ENCODE measurements at places on chromosomes 2 and 18.

- H3K4me1 ChIP-seq = no peaks in the 10 kb centered on the region
- no peaks in the 10 kb centered on the region for H3K27me3 ChIP-seq
- no peak overlapping the region for H3K4me3 ChIP-seq
- DNase-seq = no peak
- H3K27ac ChIP-seq = no peak overlapping the region
Observed at GRCh38 chr2:206115026-206115578, 29.1 kb upstream of the INO80D start.

GRCh38 chr2:99255491-99256318 is at the start of gene LYG2:
TSS of gene LYG2 (minus strand) at chr2:99255666. CDS start at chr2:99254260, 1,406 bp downstream.
- no peak within 1 kb of the TSS for H3K4me3 ChIP-seq
- H3K27ac ChIP-seq = no peak within 1 kb of the TSS
- no peaks in the 10 kb centered on the region for H3K4me1 ChIP-seq
- no peak for DNase-seq

GRCh38 chr2:211875488-211875887 is 663.1 kb downstream of the ERBB4 start:
- no peaks in the 10 kb centered on the region for H3K4me1 ChIP-seq
- no peak overlapping the region for H3K27ac ChIP-seq
- no peaks in the 10 kb centered on the region for H3K36me3 ChIP-seq
- no peak overlapping the region for H3K4me3 ChIP-seq
- no peaks in the 10 kb centered on the region for H3K27me3 ChIP-seq

- no peak overlapping the region for H3K27ac ChIP-seq
- H3K4me1 ChIP-seq = no peaks in the 10 kb centered on the region
- H3K4me3 ChIP-seq = no peak overlapping the region
- H3K27me3 ChIP-seq = no peaks in the 10 kb centered on the region
- H3K36me3 ChIP-seq = no peaks in the 10 kb centered on the region
- DNase-seq = no peak
Observed at GRCh38 chr2:214184461-214184860, 226.4 kb upstream of the VWC2L start.

GRCh38 chr18:58860747-58861231 is 3.9 kb upstream of the ZNF532 start:
- H3K27me3 ChIP-seq = peaks cover 54% of the 10 kb centered on the region
- H3K36me3 ChIP-seq = peaks cover 3% of the 10 kb centered on the region
- peaks cover 4% of the 10 kb centered on the region for H3K4me1 ChIP-seq
- H3K4me3 ChIP-seq = no peak overlapping the region
- no peak overlapping the region for H3K27ac ChIP-seq

GRCh38 chr2:181004647-181005325 is 24.4 kb downstream of the UBE2E3 start:
- H3K36me3 ChIP-seq = no peaks in the 10 kb centered on the region
- no peak for DNase-seq
- no peaks in the 10 kb centered on the region for H3K27me3 ChIP-seq
- H3K4me1 ChIP-seq = no peaks in the 10 kb centered on the region
- H3K27ac ChIP-seq = no peak overlapping the region

GRCh38 chr2:12232876-12233275 is 483.9 kb upstream of the TRIB2 start:
- no peak overlapping the region for H3K27ac ChIP-seq
- H3K36me3 ChIP-seq = no peaks in the 10 kb centered on the region
- DNase-seq = no peak
- H3K4me3 ChIP-seq = no peak overlapping the region
- peaks cover 10% of the 10 kb centered on the region for H3K27me3 ChIP-seq

DNA sequence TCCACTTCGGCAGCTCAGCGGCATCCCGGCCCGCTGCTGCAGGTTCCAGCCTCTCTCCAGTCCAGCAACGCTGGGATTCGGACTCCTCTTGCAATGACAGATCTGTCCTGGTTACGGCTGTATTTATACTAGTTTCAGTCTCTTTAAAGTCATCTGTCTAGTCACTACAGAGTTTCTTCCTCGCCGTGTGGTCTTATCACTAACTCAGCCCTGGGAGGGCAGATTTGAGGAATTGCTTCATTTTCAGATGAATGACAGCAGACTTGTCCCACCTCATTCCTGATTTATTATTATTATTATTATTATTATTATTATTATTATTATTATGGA is 2.2 kb downstream of the KLHL29 start:
- peak overlapping the region; percentile 52 for H3K4me3 ChIP-seq
- DNase-seq = no peak
- no peaks in the 10 kb centered on the region for H3K36me3 ChIP-seq

- peaks cover 2% of the 10 kb centered on the region for H3K27me3 ChIP-seq
- no peak overlapping the region for H3K4me3 ChIP-seq
- H3K27ac ChIP-seq = no peak overlapping the region
Observed at GRCh38 chr2:108278631-108279030, 10.1 kb upstream of the SULT1C2 start.

DNA sequence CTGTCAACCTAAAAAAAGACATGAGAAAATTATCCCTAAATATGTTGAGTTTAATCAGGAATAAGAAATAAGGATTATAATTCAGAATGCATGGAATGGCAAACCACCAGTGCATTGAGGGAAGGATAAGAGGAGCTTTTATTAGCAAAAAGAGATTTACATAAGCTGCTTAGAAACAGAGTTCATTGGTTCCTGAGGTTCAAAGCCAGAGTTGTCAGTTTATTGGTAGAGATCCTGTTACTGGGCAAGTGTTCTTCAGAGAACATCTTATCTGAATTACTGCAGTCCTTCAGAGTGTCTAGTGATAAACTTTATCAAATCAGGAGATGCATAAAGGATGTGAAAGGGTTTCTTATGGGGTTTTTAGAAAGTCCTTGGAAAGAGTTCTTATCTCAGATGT is 76.0 kb upstream of the MEX3C start:
- no peak overlapping the region for H3K27ac ChIP-seq
- no peak overlapping the region for H3K4me3 ChIP-seq
- no peaks in the 10 kb centered on the region for H3K36me3 ChIP-seq
- no peak for DNase-seq

DNA sequence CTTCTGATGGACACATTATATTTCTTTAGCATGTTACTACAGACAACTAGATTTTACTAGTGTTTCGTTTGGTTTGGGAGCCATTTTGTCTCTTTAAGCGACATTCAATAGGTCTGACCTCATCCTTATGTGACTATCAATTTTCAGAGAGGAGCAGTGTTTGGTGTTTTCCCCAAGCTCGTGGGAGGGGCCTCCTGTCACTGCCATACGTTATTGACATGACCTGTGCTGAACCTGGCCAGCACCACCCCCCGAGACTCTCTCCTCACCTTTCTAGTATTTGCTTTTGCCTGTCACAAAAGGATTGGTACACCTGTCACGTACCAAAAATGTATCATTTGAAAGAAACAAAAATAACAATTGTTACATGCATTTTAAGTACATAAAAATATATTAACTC is 69.3 kb downstream of the PSMG2 start:
- H3K27me3 ChIP-seq = no peaks in the 10 kb centered on the region
- no peak overlapping the region for H3K4me3 ChIP-seq
- H3K36me3 ChIP-seq = no peaks in the 10 kb centered on the region
- DNase-seq = no peak
- no peak overlapping the region for H3K27ac ChIP-seq

- H3K36me3 ChIP-seq = no peaks in the 10 kb centered on the region
- H3K4me3 ChIP-seq = no peak overlapping the region
- H3K27ac ChIP-seq = no peak overlapping the region
- DNase-seq = no peak
- peaks cover 17% of the 10 kb centered on the region for H3K4me1 ChIP-seq
Observed at GRCh38 chr2:113081488-113082210, 13.9 kb downstream of the IL1F10 start.

Measured in activated T-helper 2 cell treated with anti-CD3 and anti-CD28 coated beads, Interferon-gamma antibody, Interleukin-2, Interleukin-4, amounts not matched to agents 10 μg/mL and 5 μg/mL and 100 μg/mL, durations not matched to agents 14 hours and 24 hours and 36 hours (primary cell).